ENCODE measurements at places on chromosomes 11 and 22. TPM values are rescaled to one million over a fixed set of nuclear protein-coding genes. Genes with fewer than 3 reads are reported as not detected.
A peak's percentile ranks its signal among the peaks of the same experiment; 100 is the strongest.

ANO1 gene
- not detected for total RNA-seq

OR5B2 gene
- total RNA-seq, result not detected

SSTR3 gene
- total RNA-seq, result 2.2 TPM

RAB36 gene
- 0.26 TPM for total RNA-seq

CST6 gene
- total RNA-seq, result not detected

KRTAP5-7 gene
- not detected for total RNA-seq

- DNase-seq, result no peak
Measured at GRCh38 chr11:20015529-20016427, 144.5 kb downstream of the DBX1 start.

GRCh38 chr11:83483808-83484207, 197.6 kb upstream of the CCDC90B start:
- no peak for DNase-seq

DNA sequence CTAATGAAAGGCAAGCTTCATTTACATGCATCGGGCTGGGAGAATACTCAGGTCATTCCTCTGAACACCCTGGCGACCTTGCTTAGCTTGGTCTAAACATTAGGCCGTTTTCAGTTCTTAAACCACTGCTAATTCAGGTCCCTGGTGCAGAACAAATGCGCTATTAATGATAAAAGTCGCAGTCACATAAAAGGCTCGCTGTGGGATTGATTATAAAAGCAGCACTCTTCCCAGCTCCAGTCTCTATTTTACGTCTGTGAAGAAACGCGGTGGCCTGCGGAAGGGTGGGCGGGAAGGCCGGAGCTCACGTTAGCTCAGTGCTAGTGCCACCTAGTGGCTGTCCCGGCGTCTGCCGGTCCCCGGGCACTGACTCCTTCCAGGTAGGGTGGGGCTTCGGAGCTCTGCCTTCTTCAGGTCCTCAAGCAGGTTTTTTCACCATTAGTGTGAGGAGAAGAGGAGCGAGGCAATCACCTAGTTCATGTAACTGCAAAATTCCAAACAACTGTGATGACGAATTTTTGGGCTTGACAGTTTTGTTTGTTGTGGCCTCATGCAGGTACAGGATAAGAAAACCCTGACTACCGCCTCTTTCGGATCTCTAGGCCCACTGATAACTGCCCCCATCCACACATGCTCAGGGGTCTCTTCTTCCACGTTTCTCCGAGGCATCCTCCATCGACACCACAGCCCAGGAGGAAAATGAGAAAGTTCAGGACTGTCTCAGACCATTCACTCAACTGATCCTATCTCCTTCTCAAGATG, 66.5 kb upstream of the CLMP start:
- DNase-seq, result peak; percentile 78

POU2AF2 gene
- total RNA-seq, result not detected

- DNase-seq, result no peak
Measured at GRCh38 chr11:12266943-12267342, 110.4 kb upstream of the PARVA start.

GRCh38 chr11:119803726-119804294, 74.8 kb upstream of the NECTIN1 start:
- no peak for DNase-seq

RIMBP3C gene
- 0.14 TPM for total RNA-seq

DNA sequence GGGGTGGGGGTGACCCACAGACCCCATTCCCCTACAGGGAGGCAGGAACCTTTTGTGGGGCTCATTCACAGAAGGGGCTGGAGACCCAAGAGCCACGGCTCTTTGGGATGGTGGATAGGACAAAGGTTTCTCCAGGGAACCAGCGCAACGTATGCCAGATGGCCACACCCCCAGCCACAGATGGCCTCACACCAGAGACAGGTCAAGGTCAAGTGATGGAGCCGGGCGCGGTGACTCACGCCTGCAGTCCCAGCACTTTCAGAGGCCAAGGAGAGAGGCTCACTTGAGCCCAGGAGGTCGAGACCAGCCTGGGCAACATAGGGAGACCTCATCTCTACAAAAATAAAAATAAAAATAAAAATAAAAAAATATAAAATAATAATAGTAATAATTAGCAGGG, 17.1 kb upstream of the BRSK2 start:
- DNase-seq, result no peak

DNA sequence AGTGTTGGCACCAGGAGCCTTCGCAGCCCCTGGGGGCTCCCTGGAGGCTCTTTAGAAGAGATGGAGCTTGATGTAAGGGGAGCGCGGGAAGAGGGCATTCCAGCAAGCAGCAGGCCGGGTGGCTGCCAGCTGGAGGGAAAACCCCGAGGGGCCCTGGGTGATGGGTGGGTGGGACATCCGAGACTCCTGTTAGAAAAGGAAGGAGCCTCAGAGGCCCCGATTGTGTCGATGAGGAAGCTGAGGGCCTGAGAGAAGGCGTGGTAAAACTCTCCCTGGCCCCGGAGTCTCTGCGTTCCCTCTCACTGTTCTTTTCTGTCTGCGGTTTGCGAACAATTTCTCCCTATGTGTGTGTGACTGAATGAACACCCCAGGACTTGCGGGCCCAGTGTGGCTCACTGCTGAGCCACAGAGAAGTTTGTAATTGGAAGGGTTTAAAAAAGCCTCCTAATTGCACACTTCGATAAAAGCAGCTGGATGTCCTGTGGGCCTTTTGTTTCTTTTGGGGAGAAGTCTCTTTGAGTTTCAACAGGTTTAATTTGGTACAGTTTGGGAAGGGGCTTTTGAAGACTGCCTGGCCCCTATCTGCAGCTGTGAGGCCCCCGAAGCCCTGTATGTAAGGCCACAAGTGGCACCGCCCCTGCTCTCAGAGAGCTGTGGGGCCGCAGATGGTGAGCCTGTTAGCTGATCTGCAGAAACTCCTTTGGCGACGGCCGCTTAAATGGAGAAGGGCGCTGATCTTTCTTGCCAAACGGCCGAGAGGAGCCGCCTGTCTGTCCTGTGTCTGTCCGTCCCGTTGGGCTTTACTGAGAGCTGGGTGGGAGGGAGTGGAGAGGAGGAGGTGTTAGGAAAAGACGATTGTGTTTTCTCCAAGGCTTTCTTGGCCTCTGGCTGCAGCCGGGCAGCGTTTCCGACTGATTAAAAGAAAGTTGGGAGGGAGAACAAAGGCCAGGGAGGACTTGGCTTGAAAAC, 2.0 kb downstream of the FBLN1 start:
- DNase-seq, result no peak

GRCh38 chr11:61023086-61023965, 51.8 kb downstream of the CD6 start:
- DNase-seq, result peak; percentile 78

CAT gene
- 30.1 TPM for total RNA-seq

- no peak for DNase-seq
Measured at GRCh38 chr22:39765661-39766060, 127.9 kb downstream of the ENTHD1 start.

GRCh38 chr11:9972989-9973388, 309.1 kb downstream of the SWAP70 start:
- peak; percentile 44 for DNase-seq

DNA sequence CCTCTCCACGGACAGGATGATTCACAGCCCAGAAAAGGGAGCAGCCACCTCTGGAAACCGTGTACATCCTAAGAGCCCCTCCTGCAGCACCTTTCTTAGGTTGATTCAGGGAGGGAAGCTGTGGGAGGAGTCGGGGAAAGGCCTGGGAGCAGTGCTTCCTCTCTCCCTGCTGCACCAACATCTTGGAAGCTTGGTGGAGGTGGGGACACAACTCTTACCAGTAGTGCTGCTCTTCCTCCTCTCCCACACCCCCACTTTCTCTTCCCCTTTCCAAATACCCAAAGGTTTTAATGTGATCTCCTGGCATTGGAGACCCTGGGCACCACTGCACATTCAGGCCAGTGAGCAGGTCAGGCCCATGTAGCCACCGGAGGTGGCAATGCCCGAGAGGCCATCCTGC, 46.4 kb upstream of the HORMAD2 start:
- no peak for DNase-seq

GRCh38 chr11:57546869-57547475, 9.6 kb downstream of the SMTNL1 start:
- no peak for DNase-seq

GRCh38 chr11:125412509-125412908, 83.6 kb downstream of the FEZ1 start:
- no peak for DNase-seq

DNA sequence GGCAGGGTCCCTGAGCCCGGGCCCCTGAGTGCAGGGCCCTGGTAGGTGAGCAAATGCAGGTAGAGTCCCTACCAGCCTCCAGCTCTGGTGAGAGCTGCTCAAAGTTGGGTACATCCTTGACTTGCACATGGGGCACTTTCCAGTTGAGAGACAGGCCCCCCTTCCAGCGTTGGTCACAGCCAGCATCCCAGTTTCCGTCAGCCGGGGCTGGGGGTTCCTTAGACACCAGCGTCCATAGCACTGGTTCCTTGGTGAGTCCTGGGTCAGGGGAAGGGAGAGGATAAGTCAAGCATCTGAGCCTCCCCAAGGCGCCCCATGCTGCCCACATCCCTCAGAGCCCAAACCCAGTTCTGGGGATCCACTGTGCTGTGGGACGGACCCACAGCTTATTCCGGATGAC, 5.6 kb downstream of the PNPLA5 start:
- no peak for DNase-seq

All from activated CD8-positive, alpha-beta memory T cell treated with anti-CD3 and anti-CD28 coated beads, Interleukin-2, amount 10 ng/mL, durations not matched to agents 7 days and 5 days (primary cell).